Stimulated activated CD4-positive, alpha-beta T cell treated with anti-CD3 and anti-CD28 coated beads, Interleukin-4, amount 100 ng/mL, for 1 hour (primary cell): ENCODE measurements at places on chromosomes 4 and X.
A peak's percentile ranks its signal among the peaks of the same experiment; 100 is the strongest.

- DNase-seq: no peak
Observed at GRCh38 chr4:176778063-176778462, 14.7 kb downstream of the VEGFC start.

DNA sequence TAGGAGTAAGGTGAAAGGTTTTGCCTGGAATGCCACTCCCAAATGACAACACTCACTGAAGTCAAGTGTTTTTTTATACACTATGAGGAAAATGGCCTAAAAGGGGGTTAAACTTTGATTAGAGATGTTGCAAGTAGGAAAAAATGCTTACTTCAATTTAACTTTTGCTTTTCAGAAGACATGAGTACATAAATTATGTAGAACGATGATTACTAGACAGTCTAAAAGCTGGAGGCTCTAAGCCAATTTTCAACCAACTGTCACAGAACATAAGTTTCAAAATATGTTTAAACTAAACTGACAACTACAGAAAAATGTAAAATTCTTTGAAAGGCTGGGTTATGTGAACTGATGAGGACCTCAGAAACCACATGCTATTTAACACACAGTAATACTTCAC is 83.4 kb downstream of the SHISA3 start:
- DNase-seq: no peak

DNA sequence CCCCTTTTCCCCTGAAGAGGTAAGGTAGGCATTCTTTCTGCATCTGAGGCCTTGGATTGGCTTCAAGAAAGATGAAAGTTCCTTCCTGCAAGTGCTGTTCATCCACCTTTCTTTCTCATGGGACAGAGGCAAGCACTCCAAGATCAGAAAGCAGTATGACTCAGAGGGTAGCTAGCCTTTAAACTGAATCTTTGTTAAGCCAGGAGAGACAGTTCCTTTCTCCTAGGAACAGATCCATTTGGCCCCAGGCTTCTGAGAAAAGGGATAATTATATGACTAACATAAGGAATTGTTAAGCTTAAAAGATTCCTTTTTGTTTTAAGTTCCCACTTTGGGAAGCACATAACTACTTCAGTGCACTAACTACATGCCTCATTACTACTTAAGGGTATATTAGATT is 192.0 kb downstream of the PPP3CA start:
- DNase-seq: no peak

- DNase-seq: no peak
Observed at GRCh38 chrX:43604753-43605152, 51.3 kb upstream of the MAOA start.

- no peak for DNase-seq
Observed at GRCh38 chrX:133745349-133745748, 240.0 kb downstream of the GPC3 start.

GRCh38 chrX:148682206-148682605 is 181.8 kb downstream of the AFF2 start:
- DNase-seq: no peak

DNA sequence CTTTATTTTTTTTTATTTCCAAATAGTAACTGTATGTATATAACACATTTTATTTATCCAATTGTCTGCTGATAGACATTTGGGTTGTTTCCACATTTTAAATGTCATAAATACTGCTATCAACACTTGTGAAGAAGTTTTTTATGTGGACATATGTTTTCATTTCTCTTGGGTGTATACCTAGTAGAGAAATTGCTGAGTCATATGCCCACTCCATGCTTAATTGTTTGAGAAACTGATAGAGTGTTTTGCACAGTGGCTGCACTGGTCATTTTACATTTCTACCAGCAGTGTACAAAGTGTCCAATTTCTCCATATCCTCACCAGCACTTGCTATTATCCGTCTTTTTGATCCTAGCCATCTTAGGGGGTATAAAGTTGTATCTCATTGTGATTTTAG is 567.8 kb downstream of the GBA3 start:
- DNase-seq: no peak

DNA sequence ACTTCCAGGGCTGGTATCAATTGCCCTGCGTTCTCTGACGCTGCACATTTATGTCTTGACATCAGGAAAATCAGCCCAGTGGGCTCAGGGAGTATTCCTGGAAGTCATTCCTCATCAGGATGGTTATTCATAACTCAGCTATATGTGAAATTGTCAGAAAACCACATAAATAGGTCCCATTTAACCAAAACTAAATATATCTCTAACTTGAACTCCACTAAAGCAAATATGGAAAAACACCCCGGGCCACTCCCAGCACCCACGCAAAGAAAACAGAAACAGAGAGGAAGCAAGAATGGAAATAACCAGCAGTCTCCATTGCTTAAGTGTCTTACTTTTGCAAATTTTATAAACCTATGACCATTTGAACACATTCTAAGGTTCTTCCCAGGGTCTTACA is 112.0 kb downstream of the IRF2 start:
- no peak for DNase-seq

DNA sequence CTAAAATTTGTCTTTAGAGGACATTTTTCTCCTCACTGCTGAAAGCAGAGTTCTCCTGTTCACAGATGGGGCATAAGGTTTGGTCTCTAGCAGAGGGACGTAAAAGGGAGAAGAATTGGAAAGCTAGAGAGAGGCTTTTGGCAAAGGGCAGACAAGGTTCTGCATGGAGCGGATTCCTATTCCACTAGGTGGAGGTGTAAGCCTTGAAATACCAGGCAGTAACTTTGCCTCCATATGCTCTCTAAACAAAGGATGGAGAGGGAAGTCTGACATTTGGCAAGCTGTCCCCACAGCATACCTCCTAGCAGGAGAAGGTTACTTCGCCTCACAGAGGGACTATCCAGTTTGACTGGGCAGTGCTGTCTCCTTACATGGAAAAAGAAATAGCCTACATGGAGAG is 174.7 kb downstream of the DACH2 start:
- DNase-seq: no peak

DNA sequence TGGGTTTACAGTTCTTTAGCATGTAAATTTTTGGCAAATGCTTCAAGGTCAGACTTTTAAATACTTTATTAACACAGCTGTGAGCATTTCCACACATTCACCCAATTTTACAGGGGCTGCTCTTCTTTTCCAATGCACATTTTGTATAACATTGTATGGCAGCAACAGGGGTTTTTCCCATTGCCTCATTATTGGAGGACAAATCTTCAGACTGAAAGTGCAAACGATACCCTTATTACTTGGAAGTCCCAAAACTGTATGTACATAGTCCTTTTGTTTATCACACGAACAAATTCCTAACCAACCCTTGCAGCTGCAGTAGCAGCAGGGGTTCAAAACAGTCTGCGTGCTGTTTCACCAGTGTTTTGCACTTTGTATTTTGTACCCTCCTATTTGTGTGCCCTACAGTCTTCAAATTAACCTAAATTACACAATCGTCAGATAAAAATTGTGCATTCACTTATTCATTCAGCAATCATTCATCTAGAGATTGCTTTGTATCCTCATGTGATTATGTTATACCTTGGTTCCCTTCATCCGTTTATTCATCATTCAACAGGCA is 330.7 kb upstream of the RASGEF1B start:
- DNase-seq: no peak

DNA sequence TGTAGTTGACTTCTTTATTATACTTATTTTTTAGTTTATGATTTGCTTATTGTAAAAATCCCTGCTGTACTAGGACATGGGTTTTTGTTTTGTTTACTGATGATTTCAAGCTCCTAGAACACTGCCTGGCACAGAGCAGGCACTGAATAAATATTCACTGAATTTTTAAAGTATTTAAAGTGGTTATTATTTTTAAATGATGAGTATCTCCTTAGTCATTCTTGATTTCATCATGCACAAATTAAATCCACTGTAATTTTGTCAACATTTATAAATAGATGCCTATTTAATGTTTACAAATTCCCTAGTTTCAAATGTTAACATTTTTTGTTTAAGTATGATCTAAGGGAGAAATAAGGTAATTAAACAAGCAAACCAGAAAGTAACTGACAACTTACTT is 367.9 kb upstream of the SLIT2 start:
- DNase-seq: no peak

- DNase-seq: peak; percentile 31
Observed at GRCh38 chr4:145618210-145618931, 814 bp upstream of the MMAA start.

GRCh38 chrX:97021680-97022079 is 138.0 kb downstream of the RPA4 start:
- DNase-seq: no peak

GRCh38 chrX:8668813-8669212 is 63.1 kb downstream of the ANOS1 start:
- no peak for DNase-seq

DNA sequence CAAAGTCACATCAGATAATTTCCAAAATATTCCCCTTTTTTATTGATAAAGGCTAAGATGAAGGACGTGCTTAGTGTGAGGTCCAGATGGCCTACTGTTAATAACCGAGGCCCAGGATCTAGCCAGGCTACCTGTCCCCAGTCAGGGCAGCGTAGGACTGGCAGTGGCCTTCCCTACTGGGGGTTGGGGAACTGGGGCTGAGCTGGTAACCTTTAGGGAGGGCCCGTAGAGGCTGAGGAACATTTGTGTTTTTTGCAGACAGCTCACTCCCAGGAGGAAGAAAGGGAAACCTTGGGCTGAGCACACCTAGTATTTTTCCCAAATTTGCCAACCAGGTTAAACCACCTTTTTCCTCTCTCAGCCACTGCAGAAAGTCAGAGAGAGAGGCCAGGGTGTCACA is 59.1 kb downstream of the KLF3 start:
- no peak for DNase-seq

GRCh38 chr4:88998001-88998400 is 59.0 kb downstream of the FAM13A start:
- no peak for DNase-seq

- DNase-seq: no peak
Observed at GRCh38 chr4:8219236-8219635, 20.1 kb downstream of the SH3TC1 start.

DNA sequence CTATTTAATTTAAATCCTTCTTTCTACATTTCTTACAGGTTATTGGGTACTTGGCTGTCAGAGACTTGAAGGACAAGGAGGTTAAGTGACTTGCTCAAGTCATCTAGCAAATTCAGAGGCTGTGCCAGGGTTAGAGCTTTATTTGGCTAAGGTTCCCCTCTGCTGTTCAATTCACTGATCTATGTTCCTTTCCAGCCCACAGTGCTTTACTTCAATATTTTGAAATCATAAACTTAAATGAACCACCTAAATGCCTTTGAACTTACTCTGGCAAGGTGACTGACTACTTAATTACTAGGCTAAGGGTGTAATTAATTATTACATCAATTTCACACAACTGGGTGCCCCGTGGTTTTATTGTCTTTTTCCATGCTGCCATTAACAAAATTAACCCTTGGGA is 288.7 kb downstream of the CAMK2D start:
- DNase-seq: no peak

- no peak for DNase-seq
Observed at GRCh38 chr4:123325241-123325681, 71.3 kb upstream of the SPRY1 start.

DNA sequence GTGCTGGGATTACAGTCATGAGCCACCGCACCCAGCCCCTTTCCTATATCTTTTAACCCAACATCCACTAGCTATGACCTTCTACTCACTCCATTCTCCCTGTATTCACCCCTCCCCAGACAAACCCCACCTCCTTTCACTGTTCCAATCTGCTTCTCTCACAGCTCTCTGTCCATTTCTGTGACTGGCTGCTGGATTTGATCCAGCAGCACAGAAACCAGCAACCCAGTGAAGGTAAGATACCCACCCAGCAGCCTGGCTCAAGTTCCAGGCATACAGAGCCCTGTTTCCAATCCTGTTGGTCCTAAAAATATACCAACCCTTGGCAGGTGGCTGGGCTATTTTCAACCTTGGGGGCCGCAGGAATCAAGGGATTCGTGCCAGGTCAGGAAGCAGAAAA is 56.9 kb upstream of the SMIM10 start:
- no peak for DNase-seq

GRCh38 chr4:41477181-41477905 is 60.6 kb upstream of the LIMCH1 start:
- no peak for DNase-seq

DNA sequence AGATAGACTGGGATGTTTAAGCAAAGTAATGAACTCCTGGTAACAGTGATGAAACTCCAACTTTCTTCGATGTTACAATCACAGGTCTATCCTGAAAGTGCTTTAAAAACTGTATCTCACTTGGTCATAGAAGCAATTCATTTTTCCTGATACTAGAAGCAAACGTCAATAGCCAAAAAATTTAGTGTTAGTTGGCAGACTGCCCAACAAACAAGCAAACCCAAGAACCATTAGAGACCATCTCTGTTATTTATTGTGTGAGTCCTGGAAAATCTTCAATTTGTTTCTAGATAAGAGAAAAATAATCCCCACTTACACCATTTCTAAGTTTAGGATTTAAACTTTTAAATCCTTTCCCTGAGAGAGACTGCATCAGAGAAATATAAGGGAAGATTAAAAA is 553.9 kb downstream of the INPP4B start:
- no peak for DNase-seq
